AG09309 (cell line): ENCODE measurements at places on chromosomes 1 and 21.

DNA sequence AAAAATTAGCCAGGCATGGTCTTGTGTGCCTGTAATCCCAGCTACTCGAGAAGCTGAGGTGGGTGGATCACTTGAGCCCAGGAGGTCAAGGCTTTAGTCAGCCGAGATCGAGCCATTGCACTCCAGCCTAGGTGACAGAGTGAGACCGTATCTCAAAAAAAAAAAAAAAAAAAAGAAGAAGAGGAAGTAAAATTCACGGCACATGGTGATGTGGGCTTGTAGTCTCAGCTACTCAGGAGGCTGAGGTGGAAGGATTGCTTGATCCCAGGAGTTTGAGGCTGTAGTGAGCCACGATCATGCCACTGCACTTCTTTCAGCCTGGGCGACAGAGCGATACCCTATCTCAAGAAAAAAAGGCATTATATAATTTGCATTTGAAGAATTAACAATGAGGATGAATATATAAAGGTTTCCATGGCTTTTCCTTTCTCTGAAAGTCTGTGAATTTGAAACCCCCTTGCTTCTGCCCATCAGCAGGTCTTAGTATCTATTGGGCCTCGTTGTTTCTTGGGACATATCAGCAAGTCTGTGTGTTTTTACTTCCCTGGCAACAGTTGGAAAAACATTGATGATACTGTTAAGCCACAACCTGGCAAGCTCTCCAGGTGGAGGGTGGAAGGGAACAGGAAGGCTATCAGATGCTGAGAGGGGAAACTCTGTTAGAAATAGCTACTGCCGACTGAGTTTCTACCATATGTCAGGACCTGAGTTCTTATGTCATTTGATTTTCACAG is 4.6 kb upstream of the PLA2G2D start:
- no peak for DNase-seq

GRCh38 chr1:236508593-236509027 is 15.2 kb upstream of the LGALS8 start:
- DNase-seq = no peak

- no peak for DNase-seq
These were observed 4.8 kb downstream of the FTCD start for GRCh38 chr21:46150491-46151121.

- DNase-seq = no peak
These were observed 14.1 kb downstream of the CNR2 start for GRCh38 chr1:23899070-23899469.

- DNase-seq = no peak
These were observed 228.8 kb upstream of the B3GALT2 start for GRCh38 chr1:193415256-193415655.

GRCh38 chr21:40176724-40177123 is 309.5 kb downstream of the PCP4 start:
- DNase-seq = no peak

DNA sequence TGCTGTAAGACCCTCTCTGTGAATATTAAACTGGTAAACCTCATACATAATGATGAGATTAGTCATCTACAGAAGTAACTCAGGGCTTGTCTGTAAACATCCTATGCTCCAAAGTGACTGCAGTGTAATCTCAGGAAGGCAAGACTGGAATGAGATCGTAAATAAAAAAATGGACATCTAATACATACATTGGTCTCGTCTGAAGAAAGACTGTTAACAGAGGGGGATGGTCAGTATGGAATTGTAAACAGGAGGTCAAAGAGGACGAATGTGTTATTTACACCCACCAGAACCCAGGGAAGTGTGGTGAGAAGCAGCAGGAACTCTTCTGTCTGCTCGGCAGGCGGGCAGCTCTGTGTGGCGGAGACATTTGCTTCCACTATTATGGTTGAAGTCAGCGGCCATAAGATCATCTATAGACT is 51.4 kb downstream of the DISC1 start:
- DNase-seq = no peak

- no peak for DNase-seq
These were observed 173.0 kb upstream of the PALMD start for GRCh38 chr1:99472893-99473292.

GRCh38 chr21:42465803-42466127 is 30.3 kb downstream of the RSPH1 start:
- DNase-seq = no peak

- no peak for DNase-seq
These were observed 636.9 kb downstream of the KIF26B start for GRCh38 chr1:245791410-245792312.

DNA sequence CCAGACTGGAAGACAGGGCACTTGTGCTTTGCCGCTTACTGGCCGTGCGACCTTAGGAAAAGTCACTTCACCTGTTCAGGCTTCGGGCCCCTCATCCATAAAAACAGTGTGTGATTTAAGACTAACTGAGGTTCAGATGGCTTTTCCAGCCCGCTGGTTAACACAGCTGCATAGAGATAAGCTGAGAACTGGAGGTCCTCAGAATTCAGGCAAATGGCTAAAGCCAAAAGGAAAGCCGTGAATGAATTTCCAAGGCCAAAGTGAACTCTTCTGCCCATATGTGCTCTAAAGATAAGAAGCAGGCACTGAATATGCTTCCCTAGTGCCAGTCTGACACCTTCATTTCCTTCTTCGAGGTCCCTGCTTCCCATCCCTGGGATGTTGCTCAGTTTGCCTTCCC is 23.5 kb upstream of the SARS1 start:
- DNase-seq = no peak

GRCh38 chr1:115810609-115811008 is 30.3 kb downstream of the NHLH2 start:
- no peak for DNase-seq

DNA sequence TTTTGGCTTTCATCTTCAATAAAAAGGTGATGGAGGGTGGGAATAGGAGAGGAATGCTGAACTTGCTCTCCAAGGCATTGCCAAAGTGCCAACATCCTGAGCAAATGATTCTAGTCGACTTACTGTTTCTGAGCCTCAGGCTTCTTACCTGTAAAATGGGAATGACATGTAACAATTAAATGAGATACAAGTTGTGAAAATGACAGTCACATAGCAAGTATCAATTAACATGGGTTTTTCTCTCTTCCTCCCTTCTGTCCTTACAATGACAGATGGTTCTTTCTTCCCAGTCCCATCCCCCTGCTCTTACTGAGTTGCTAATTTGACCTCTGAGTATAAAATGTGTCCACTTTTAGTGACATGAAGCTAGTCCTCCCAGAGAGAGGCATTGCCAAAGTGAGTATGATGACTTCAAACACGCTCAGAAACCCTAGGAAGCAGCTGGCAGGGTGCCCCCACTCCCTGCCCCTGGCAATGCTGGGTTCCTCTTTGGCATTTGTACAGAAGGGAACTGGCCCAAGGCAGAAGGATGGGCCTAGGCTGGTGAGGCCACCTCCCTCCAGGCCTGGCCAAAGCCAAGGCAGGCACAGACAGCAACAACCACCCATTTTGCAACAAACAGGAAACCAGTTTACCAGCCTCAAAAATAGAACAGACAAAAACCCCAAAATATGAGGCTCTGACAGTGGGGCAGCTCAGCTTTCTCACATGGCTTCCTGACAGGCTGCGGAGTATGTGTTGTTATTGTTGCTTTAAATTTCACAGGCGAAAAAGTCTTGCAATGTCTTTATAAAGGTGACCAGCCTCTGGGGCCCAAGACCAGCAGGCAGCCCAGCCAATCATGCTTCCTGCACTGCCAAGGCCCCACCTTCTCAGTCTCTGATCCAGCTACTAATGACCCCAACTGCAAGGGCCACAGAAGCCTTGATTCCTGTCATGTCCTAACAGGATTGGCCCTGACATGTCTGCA is 115.9 kb downstream of the HIVEP3 start:
- DNase-seq = no peak

- DNase-seq = no peak
These were observed 35.0 kb upstream of the HUNK start for GRCh38 chr21:31837618-31838390.

DNA sequence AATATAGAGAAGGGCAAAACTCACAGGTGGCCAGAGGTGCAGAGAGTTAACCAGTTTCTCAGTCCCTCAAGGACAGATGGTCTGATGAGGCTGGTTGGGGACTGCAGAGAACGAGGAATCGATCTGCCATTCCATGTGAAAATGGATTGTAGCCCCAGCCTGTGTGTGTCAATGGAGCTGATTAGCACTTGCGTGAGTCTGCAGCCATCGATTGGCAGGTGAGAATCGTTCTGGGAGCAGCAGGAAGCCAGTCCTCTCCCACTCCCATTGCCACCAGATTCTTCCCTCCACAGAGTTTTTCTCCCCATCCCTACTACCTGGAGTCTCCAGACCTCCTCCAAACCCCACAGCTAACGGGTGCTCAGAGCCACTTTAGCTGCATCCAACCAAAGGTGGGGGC is 18.3 kb upstream of the PSMB2 start:
- no peak for DNase-seq

DNA sequence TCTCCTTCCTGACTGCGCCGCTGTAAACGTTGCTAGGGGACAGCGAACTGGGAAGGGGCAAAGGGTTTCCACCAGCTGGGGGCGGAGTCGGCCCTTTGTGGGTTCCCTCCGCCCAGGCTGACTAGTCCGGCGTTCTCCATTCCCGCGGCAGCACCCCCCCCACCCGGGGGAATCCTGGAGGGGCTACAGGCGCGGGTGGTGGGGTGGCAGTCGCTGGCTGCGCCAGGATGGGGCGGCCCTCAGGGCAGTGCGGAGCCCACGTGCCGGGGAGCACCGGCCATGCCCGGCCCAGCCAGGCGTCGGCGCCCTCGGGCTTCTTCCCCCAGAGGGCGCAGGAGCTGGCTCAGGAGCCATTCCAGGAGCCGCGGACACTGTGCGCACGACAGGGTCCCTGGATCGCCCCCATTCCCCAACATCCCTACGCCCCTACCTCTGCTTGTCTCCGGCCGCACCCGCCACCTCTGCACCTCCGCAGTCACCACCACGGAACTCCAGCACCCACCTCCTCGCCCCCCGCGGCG is 476 bp downstream of the BATF3 start:
- DNase-seq = no peak

GRCh38 chr1:192272732-192273131 is 44.1 kb upstream of the RGS21 start:
- no peak for DNase-seq
